Esophagus squamous epithelium (tissue), 5 donors: ENCODE measurements at places on chromosomes 11 and 22.

GRCh38 chr11:35663408-35663702, 780 bp downstream of the TRIM44 start:
- H3K4me3 ChIP-seq, result peak overlapping the region; percentile 77
- DNase-seq, result no peak
- peaks cover 14% of the 10 kb centered on the region for H3K4me1 ChIP-seq
- H3K27ac ChIP-seq, result peak overlapping the region; percentile 94
- no peaks in the 10 kb centered on the region for H3K27me3 ChIP-seq

GRCh38 chr11:450809-451451, 851 bp downstream of the PTDSS2 start:
- H3K36me3 ChIP-seq, result no peaks in the 10 kb centered on the region
- no peaks in the 10 kb centered on the region for H3K27me3 ChIP-seq
- DNase-seq, result peak; percentile 44
- H3K4me1 ChIP-seq, result peaks cover 63% of the 10 kb centered on the region

DNA sequence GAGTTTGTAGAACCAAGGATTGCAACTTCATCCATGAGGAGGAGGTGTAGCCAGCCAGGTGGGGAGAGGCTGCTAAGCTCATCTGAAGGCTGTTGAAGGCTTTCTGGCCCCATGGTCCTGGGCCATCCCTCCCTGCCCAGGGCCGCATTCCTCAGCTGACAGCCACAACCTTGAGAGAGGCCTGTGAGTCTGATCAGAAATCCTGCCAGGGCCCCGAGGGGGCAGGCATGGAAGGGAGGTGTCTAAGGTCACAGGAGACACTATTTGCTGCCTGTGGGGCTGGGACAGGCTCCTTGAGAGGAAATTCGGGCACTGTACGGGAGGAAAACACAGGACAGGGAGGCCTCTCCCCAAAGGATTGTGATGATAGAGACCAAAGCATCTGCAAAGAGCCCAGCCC, 88.1 kb upstream of the IGLL5 start:
- H3K4me3 ChIP-seq, result no peak overlapping the region
- no peak for DNase-seq
- H3K27ac ChIP-seq, result no peak overlapping the region
- peaks cover 35% of the 10 kb centered on the region for H3K27me3 ChIP-seq

DNA sequence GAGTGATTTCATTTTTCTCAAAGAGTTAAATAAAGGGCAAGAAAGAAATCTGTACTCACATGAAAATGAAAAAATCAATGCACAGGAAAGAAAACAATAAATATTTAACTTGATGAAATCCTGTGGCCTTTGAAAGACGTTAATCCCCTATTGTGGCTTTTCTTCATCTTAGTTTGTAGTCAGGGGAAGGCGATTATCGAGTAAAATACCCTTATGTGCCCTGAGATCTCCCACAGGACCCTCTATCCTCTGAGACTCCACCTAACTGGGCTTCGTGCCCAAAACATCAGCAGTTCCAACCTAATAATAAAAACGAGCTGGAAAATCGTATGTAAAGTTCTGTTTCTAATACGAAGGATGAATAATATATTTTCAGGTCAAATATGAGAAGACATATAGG, 208.2 kb upstream of the ZC3H12C start:
- no peak for DNase-seq
- H3K27ac ChIP-seq, result no peak overlapping the region
- no peak overlapping the region for H3K4me3 ChIP-seq
- H3K4me1 ChIP-seq, result no peaks in the 10 kb centered on the region
- no peaks in the 10 kb centered on the region for H3K36me3 ChIP-seq
- no peaks in the 10 kb centered on the region for H3K27me3 ChIP-seq

DNA sequence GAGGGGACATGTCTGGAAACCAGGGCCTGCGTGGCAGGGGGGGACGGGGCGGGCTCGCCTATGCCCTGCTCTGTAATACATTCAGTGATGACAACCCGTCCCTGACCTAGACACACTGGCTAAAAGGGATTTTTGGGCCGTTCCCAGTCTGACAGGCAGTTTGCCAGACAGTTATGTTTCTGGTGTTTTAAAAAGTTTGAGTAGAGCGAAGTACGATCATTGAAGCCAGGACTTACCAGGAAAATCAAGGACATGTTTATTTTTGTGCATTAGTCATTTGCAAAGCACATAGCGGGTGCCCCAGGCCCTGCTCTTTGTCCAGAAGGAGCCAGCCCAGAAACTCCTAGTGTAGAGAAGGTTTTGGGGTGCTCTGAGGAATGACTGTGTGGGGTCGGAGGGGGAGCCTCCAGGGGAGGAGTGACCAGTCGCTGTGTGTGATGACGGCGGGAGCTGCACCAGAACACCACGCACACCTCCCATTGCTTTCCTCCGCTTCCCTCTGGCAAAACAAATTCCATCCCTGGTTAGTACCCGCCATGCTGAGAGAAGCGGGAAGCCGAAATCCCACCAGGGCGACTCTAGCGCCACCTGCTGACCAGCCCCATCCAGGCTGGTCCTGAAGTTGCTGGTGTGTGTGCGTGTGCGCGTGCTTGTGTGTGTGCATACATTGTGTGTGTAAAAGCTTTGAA, 50.8 kb downstream of the FBLN1 start:
- H3K4me1 ChIP-seq, result peaks cover 57% of the 10 kb centered on the region
- no peaks in the 10 kb centered on the region for H3K27me3 ChIP-seq
- no peaks in the 10 kb centered on the region for H3K36me3 ChIP-seq
- H3K4me3 ChIP-seq, result no peak overlapping the region

- H3K36me3 ChIP-seq, result no peaks in the 10 kb centered on the region
- H3K27me3 ChIP-seq, result no peaks in the 10 kb centered on the region
- H3K4me1 ChIP-seq, result peaks cover 10% of the 10 kb centered on the region
- no peak for DNase-seq
Observed at GRCh38 chr11:28105869-28106268, 2.1 kb downstream of the KIF18A start.

DNA sequence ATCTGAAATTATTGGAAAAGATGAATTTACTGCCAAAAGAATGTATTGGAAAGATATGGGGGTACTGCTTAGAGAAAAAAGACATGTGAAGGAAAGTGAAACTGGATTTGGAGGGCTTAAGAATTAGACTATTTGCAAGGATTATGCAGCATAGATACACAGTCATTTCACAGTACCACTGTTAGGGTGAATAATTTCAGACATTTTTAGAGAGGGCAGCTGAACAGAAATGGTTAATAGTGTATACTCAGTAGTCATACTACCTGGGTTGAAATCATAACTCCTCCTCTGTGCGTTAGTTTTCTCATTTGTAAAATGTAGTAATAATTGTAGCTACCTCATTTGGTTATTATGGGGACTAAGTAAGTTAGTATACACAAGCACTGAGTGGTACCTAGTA, 33.0 kb downstream of the GAS2 start:
- H3K4me1 ChIP-seq, result no peaks in the 10 kb centered on the region
- no peak overlapping the region for H3K4me3 ChIP-seq
- DNase-seq, result no peak
- H3K27ac ChIP-seq, result no peak overlapping the region
- no peaks in the 10 kb centered on the region for H3K27me3 ChIP-seq

- no peaks in the 10 kb centered on the region for H3K36me3 ChIP-seq
- peaks cover 21% of the 10 kb centered on the region for H3K4me1 ChIP-seq
Observed at GRCh38 chr11:115425250-115425649, 79.0 kb downstream of the CADM1 start.

DNA sequence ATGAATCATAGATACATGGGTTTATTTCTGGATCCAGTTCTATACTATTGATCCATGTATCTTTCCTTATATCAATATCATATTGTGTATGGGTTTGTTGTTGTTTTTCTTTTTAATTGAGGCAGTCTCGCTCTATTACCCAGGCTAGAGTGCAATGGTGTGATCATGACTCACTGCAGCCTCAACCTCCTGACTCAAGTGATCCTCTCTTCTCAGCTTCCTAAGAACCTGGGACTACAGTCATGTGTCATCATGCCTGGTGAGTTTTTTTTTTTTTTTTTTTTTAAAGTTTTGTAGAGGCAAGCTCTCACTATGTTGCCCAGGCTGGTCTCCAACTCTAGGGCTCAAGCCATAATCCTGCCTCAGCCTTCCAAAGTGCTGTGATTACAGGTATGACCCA, 1589.4 kb upstream of the TENM4 start:
- no peaks in the 10 kb centered on the region for H3K4me1 ChIP-seq
- H3K27ac ChIP-seq, result no peak overlapping the region
- H3K36me3 ChIP-seq, result no peaks in the 10 kb centered on the region
- no peak for DNase-seq
- H3K27me3 ChIP-seq, result no peaks in the 10 kb centered on the region

DNA sequence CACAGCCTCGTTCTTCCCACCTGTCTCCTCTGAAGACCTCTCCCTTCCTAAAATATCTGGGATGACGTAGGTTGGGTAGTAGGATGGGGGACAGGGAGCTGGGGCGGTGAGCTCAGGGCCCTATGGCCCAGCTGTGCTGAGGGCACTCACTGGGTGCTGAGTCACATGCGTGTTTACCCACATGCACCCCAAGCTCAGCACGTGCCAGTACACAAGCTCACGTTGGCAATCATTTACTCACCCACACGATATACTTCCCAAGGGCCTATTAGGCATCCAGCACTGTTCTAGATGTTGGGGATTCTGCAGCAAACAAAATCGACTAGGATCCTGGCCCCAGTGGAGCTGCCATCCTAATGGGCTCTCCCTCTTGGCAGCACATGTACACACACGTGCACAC, 28.7 kb downstream of the ARAP1 start:
- no peaks in the 10 kb centered on the region for H3K36me3 ChIP-seq
- no peak for DNase-seq
- peak overlapping the region; percentile 92 for H3K27ac ChIP-seq
- H3K27me3 ChIP-seq, result no peaks in the 10 kb centered on the region
- no peak overlapping the region for H3K4me3 ChIP-seq

- peaks cover 6% of the 10 kb centered on the region for H3K4me1 ChIP-seq
- no peak overlapping the region for H3K4me3 ChIP-seq
- no peak overlapping the region for H3K27ac ChIP-seq
- no peak for DNase-seq
- no peaks in the 10 kb centered on the region for H3K27me3 ChIP-seq
Observed at GRCh38 chr11:130442737-130443136, 5.7 kb upstream of the ADAMTS15 start.

- no peak for DNase-seq
- H3K4me1 ChIP-seq, result no peaks in the 10 kb centered on the region
- H3K27me3 ChIP-seq, result no peaks in the 10 kb centered on the region
- no peak overlapping the region for H3K4me3 ChIP-seq
Observed at GRCh38 chr11:79344753-79345294, 96.0 kb downstream of the TENM4 start.

- H3K4me3 ChIP-seq, result no peak overlapping the region
- no peaks in the 10 kb centered on the region for H3K27me3 ChIP-seq
- H3K4me1 ChIP-seq, result no peaks in the 10 kb centered on the region
- DNase-seq, result no peak
Observed at GRCh38 chr11:116387641-116388040, 385.1 kb downstream of the BUD13 start.

- DNase-seq, result no peak
- H3K36me3 ChIP-seq, result peaks cover 87% of the 10 kb centered on the region
- H3K4me1 ChIP-seq, result peaks cover 8% of the 10 kb centered on the region
- H3K27ac ChIP-seq, result no peak overlapping the region
- no peak overlapping the region for H3K4me3 ChIP-seq
Observed at GRCh38 chr11:108289699-108290098, 66.8 kb downstream of the ATM start.

- no peak for DNase-seq
- no peak overlapping the region for H3K4me3 ChIP-seq
- H3K36me3 ChIP-seq, result no peaks in the 10 kb centered on the region
- no peak overlapping the region for H3K27ac ChIP-seq
- H3K27me3 ChIP-seq, result no peaks in the 10 kb centered on the region
- no peaks in the 10 kb centered on the region for H3K4me1 ChIP-seq
Observed at GRCh38 chr22:48055827-48056226, 1293.4 kb downstream of the TBC1D22A start.

GRCh38 chr11:47035108-47035507, 98.5 kb downstream of the CSTPP1 start:
- H3K4me3 ChIP-seq, result no peak overlapping the region
- no peak overlapping the region for H3K27ac ChIP-seq
- no peaks in the 10 kb centered on the region for H3K36me3 ChIP-seq

DNA sequence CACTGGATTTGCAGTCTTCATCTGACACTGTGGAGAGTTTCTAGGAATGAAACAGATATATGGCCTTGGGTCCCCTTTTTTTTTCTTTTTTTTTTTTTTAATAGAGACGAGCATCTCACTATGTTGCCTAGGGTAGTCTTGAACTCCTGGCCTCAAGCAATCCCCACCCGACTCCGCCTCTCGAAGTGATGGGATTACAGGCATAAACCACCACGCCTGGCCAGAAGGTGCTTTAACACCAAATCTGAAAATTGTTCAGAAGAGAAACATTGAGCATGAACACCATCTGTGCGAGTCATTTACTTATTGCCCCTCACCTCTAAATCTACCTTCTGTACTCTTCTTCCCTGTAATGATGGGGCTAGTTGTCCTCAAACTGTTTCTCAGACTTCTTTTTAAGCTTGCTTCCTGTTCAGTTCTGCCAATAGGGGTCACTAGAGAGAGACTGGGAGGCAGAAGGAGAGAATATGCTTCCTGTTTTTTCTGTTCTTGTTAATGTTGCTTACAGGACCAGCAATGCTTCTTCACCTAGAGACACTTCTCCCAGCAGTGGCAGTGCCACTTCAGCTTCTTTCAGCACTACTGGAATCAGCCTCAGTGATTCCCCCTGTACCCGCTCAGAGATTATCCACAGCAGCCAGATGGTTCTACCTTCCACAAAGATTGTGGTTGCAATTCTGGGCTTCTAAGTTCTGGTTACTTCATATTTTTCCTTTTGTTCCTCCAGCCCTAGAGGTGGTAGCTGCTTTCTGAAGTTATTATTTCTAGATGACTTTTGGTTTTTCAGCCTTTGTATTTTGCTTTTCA, 20.8 kb upstream of the ZBED5 start:
- no peaks in the 10 kb centered on the region for H3K4me1 ChIP-seq
- H3K27ac ChIP-seq, result peak overlapping the region; percentile 5
- no peaks in the 10 kb centered on the region for H3K27me3 ChIP-seq
- no peak for DNase-seq
- H3K36me3 ChIP-seq, result no peaks in the 10 kb centered on the region

GRCh38 chr11:10727146-10727851, 23.7 kb upstream of the CTR9 start:
- no peak overlapping the region for H3K4me3 ChIP-seq
- H3K4me1 ChIP-seq, result peaks cover 34% of the 10 kb centered on the region
- H3K27ac ChIP-seq, result peak overlapping the region; percentile 44
- H3K36me3 ChIP-seq, result no peaks in the 10 kb centered on the region
- no peak for DNase-seq

- H3K4me1 ChIP-seq, result peaks cover 13% of the 10 kb centered on the region
- no peaks in the 10 kb centered on the region for H3K36me3 ChIP-seq
- peak overlapping the region; percentile 21 for H3K4me3 ChIP-seq
- no peaks in the 10 kb centered on the region for H3K27me3 ChIP-seq
- no peak for DNase-seq
Observed at GRCh38 chr22:43530349-43531201, 118.8 kb downstream of the MPPED1 start.

GRCh38 chr22:28656181-28656580, 23.5 kb downstream of the TTC28 start:
- no peaks in the 10 kb centered on the region for H3K4me1 ChIP-seq
- DNase-seq, result no peak
- H3K27ac ChIP-seq, result no peak overlapping the region

GRCh38 chr11:99020352-99021225, at the start of gene CNTN5:
CNTN5 (plus strand) TSS chr11:99020949.
- H3K27me3 ChIP-seq, result no peaks in the 10 kb centered on the region
- no peak within 1 kb of the TSS for H3K4me3 ChIP-seq
- no peak within 1 kb of the TSS for H3K27ac ChIP-seq
- DNase-seq, result no peak

GRCh38 chr11:16893456-16894066, 120.7 kb downstream of the PLEKHA7 start:
- H3K4me1 ChIP-seq, result peaks cover 10% of the 10 kb centered on the region
- H3K4me3 ChIP-seq, result no peak overlapping the region
- DNase-seq, result no peak
- H3K36me3 ChIP-seq, result no peaks in the 10 kb centered on the region
- H3K27ac ChIP-seq, result no peak overlapping the region
